Calu3 (cell line): ENCODE measurements at places on chromosomes 1 and 21.

DNA sequence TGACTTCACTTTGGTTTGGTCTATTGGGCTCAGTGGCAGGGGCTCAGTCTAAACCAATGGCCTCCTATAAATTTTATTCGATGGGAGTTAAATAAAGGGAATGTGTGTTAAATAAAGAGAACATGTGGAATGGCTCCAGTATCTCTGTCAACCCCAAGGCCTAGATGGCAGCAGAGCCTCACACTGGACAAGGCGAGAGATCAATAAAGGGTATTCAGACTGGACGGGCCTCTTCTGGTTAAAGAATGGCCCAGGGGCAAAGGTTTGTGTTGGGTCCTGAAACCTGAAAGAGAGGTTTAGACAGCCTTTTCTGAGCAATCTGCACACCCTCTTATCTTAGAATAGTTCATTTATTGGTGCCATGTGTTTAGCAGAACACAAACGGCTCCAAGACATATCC is 34.7 kb downstream of the SH3BP5L start:
- DNase-seq: no peak

GRCh38 chr1:60916906-60917305 is 165.5 kb upstream of the NFIA start:
- DNase-seq: no peak

DNA sequence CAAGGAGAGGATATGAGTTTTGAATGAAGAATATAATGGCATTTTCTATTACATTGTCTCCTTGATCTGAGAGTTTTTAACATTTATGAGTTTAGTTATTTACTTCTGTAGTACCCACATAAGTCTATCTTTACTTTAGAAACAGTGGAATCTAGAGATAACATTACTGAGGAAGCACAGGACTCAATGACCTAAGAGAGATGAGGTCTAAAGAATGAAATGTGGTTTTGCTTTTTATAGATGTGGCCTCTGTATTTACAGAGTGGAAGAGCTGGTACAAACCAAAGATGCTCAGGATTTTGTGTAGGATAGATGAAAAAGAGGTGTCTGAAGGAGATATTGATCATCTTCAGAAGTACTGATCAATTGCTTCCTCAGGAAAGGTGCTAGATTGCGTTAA is 177.3 kb downstream of the KCTD3 start:
- DNase-seq: no peak

DNA sequence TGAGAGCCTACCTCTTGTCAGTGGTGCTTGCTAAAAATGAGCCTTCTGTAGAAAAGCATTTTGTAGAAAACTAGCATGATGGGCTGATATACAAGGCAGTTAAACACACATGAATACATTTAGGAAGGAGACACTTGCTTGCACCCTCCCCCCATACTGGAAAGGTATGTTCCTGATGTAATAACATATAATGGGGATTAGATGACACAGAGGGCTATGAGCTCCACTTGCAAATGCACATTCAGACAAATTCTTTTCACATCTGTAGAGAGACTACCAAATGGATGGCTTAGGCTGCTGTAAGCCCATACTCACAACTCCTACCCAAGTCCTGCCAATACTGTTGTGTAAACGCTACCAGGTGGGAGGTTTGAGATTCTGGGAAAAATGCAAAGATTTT is 634.0 kb downstream of the SMYD3 start:
- no peak for DNase-seq

GRCh38 chr21:46205766-46206162 is 21.5 kb upstream of the SPATC1L start:
- no peak for DNase-seq

DNA sequence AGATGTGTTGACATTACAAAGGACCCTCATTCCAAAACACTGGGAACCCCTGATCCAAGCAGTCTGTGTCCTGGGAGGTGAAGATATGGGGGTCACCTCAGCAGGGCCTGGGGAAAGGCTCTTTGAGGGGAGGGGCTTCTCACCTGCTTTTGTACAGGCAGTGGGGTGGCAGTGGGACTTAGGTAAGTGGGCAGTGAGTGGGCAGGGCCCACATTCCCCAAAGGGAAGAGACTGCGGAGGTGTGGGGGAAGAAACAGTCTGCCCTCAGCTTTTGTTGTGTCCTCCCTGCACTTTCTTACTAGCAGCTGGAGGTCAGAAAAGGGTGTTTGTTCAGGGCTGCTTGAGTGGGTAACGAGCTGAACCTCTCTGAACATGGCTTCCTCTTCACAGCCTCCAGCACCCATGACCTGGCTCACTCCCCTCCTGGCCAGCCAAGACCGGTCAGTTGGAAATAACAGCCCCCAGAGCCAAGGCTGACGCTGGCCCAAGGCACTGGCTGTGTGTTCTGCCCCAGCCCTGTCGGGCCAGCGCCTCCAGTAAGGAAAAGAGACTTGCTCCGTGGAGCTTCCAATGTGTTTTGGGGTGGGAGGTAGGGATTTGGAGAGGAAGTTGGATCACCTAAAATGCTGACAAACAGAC is 173.5 kb downstream of the PSMG1 start:
- no peak for DNase-seq

DNA sequence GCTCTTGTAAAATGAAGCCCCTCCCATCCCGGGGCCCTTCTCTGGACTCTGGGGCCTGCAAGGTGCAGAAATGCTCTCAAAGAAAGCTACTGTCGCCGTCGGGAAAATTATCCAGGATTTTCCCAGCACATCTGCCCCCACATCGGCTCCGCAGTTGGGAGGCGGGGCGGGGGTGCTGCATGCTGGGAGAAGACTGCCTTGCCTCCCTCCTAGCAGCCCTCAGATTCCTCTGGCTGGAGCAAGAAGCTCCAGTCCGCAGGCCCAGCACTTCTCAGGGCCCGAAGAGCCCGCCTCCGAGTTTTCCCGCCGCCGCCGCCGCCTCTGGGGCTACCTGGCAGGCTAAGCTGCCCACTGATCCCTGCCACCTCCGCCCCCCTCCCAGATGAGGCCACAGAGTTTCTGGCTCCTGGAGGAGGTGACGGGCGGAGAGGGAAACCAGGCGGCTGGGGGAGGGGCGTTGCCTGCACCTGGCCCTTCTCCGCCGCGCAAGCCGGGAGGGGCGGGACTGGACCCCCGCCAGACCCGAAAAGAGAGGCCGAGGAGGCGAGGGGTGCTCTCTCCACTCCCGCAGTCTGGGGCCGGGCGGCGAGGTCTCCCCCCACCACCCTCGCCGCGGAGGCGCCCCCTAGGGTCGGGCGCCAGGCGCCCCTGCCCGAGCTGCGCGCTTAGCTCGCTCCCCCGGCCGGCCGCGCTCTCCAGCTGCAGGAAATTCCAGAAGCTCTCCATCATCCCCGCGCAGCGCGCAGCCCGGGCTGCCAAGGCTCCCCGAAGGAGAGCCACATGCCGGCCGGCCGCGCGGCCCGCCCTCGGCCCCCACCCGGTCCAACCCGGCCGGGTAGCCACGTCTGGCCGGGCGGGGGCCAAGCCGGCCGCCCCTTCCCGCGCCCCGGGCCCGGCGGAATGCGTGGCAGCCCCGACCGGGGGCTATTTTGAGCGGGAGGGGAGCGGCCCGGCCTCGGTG is 28.8 kb downstream of the AHDC1 start:
- DNase-seq: peak; percentile 67

GRCh38 chr1:26781206-26781825 is 6.4 kb upstream of the PIGV start:
- no peak for DNase-seq
